Endothelial cell (in vitro differentiated cells): ENCODE measurements at places on chromosomes 6 and 20.

GRCh38 chr6:111793711-111794111 lies 79.5 kb downstream of the FYN start:
- DNase-seq: no peak

- no peak for DNase-seq
Observed at GRCh38 chr20:5722927-5723326, 27.3 kb upstream of the SHLD1 start.

DNA sequence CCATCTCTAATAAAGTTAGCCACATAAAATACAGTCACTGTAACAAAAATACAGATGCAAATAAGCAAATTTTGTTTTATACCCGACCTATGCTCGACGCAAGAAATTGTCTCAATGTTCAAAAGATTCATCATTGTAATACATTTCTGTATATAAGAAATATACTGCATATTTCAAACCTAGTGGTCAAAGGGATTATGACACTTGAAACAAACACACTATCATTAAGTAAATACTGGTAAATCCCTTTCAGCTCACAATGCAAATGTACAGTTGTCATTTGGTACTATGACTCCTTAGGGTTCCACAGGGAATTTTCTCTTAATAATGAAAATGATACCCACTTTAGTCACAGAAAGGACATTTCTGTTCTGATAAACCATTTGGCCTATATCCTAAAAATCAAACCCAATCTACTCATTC lies 2.2 kb downstream of the HIVEP2 start:
- DNase-seq: no peak

- DNase-seq: no peak
Observed at GRCh38 chr20:52631469-52631868, 340.7 kb upstream of the TSHZ2 start.

DNA sequence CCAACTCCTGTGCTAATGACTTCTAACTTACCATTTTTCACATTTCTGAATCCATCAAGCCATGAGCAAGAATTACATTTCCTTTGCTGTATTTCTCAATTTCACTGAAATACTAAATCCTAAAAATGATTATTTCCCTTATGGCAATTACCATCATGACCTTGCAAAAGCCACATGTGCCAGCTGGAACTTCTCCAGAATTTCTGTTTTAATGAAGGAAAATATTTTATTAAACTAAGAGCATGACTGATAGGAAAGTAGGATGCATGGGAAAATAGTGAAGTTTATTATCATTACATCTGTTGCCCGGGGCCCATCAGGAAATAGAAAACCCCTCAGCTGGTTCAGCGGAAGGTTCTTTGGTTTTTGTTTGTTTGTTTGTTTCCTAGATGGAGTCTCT lies 14.4 kb upstream of the TMEM242 start:
- DNase-seq: no peak

- DNase-seq: no peak
Observed at GRCh38 chr6:138101946-138102731, 5.1 kb downstream of the PERP start.

DNA sequence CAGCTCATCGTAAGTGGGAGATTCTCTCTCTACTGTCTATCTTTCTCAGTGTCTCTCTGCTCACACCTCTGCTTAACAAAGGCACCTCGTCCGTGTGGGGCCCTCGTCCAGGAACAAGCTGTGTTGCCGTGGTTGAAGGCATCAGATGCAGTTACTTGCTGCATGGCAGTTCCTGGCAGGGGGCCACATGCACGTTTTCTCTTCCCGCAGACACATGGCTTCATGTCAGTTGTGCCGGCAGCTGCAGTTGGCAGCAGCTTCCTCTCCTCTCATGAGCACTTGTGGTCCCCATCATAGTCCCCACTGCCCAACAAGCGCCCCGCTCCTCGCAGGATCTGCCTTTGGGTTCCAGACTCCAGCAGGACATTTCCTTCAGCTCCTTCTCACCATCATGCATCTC lies 7.1 kb upstream of the AFDN start:
- no peak for DNase-seq

DNA sequence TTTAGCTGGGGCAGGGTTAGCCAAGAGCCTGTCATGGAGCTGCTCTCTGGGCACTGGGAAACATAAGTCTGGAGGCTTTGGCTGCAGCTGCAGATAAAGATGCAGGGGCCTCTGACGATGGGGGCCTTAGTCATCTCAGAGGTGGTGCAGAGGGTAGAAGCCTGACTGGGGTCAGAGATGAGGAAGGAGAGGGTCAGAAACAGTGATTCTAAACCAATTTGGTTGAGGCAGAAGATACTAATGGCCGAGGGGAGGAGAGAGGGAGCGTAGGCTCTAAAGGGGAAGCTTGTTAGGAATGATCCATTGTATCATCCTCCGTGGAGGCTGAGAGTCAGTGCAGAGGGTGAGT lies 33.8 kb downstream of the PLEKHG1 start:
- DNase-seq: no peak

DNA sequence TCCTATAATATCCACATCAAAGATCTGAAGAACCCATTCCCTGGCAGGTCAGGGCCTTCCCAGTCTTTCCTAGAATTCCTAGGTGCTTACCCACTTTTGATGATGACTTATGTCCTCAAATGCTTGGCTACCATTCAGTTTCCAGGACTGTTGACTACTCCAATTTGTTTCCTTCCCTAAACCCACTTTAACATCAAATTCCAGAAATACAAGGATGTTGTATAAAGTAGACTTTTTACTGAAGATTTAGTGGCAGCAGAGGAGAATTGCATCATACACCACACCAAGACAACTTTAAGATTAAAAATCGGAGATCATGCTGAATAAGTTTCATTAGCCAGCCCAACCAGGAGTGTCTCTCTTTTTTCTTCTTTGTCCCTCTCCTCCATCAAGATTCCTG lies 203.3 kb upstream of the LAMP5 start:
- DNase-seq: no peak

DNA sequence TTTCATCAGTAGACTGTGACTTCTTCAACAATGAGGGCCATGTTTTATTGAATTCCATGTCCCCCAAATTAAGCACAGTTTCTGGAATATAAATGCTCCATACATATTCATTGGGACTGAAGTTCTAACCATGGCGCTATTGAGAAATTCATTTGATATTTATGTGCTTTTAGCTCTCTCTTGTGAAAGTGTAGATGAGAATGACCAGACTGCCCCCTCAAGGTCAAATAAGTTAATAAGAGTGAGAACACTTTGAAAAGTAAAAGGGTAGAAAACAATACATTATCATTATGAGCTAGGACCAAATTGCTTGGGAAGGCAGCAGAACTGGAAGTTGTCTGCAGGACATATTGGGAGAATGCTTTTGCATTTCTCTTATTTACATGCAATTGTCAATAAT lies 597.9 kb downstream of the EPM2A start:
- DNase-seq: no peak

DNA sequence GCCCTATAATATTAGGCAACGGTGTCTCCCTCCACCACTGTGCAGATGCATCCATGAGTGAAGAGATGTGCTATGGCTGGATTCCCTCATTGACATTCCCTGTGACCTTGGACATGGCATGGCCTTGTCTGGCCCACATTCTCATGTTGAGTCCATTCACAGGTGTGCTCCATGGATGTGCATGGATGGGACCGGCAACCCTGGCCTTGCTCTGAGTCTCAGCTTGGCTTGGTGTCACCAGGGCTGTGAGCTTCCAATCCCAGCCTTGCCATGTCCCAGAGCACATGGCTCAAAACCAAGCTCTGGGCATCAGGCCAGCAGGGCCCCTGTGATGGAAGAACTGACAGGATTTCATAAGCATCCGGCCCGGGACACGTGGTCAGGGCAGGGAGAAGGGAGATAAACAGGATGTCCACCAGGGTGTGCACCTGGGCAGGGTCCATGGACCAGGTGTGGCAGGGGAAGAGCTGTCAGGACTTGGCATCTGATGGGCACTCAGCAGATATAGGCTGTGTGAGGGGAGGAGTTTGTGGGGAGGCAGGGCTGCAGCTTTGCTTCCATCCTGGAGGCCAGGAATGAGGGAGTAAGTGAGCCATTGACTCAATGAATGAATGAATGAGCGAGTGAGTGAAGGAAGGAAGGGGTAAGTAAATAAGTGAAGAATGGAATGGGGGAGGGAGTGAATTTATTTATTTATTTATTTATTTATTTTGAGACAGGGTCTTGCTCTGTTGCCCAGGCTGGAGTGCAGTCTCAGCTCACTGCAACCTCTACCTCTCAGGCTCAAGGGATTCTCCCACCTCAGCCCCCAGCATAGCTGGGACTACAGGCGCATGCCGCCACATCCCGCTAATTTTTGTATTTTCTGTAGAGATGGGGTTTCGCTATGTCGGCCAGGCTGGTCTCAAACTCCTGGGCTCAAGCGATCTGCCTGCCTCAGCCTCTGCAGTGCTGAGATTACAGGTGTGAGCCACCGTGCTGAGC lies 15.7 kb downstream of the NRSN2 start:
- DNase-seq: no peak

GRCh38 chr6:439641-440167 lies 48.2 kb downstream of the IRF4 start:
- DNase-seq: no peak

DNA sequence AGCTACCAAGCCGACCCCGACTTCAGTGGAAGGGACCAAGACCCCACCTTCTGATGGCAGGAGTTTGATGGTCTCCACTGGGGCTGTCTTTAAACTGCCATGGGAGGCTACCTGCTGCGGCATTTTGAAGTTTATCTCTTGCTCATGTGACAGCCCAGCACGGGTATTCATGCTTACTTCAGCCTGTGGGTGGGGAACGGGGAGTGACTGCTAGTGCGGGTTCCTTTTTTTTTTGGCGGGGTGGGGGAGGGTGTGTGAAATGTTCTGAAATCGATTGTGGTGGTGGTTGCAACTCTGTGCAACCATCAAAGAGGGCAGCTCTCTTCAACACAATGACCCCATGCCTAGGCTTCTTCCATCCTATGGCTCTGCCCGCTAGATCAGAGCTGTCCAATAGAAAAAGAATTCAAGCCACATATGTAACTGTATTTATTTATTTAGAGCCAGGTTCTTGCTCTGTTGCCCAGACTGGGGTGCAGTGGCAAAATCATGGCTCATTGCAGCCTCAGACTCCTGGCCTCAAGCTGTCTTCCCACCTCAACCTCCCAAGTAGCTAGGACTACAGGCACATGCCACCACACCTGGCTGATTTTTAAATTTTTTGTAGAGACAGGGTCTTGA lies 53.7 kb downstream of the PPP1R16B start:
- DNase-seq: no peak

DNA sequence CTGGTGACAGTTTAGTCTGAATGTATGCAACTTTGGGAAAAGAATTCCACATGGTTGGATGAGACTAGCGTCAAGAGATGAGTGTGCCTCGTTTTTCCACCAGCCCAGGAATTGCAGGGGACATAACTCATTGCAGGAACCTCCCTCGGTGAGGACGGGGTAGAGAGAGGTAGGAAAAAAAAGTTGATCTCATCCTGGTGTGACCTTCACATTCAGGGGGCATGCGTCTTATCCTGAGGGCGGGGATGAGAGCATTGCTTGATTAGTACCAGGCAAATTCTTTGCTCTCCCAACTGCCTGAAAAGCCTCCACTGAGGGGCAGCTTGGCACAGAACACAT lies 11.8 kb downstream of the TLDC2 start:
- no peak for DNase-seq

DNA sequence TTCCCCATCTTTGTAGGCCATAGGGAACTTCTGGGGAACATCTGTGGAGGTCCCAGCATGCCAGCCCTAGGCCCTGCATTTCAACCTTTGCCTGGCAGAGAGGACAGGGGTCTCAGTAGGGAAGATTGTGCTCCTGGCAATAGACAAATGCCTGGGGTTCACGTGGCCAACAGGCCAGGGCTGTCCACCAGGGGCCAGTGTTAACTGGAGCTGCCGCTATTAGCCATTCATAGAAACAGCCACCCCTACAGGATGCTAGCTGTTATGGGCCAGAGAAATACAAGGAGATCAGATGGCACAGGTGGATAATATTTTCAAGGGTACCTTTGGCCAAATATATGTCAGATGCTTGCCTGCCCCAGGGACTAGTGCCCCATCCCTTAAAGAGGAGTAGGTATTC lies 932.9 kb downstream of the QKI start:
- no peak for DNase-seq

GRCh38 chr6:143369971-143370370 lies 80.5 kb downstream of the ADAT2 start:
- DNase-seq: no peak

DNA sequence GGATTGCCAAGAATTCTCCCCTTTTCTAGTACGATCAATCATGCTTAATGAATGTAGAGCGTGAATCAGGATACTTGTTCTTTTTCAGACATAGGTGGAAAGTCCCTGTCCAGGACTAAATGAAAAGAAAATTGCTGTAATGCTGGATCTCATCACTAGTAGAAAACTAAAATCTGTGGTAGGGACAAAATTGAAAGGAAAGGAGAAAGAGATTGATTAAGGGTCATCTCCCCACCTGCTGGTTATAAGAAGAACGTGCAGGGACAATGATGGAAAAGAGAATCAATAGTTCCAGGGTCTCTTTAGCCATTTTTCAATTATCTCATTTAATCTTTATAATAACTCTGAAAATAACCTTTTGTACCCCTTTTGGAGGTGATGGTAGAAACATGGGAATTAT lies 18.7 kb upstream of the HLA-DRB1 start:
- no peak for DNase-seq

DNA sequence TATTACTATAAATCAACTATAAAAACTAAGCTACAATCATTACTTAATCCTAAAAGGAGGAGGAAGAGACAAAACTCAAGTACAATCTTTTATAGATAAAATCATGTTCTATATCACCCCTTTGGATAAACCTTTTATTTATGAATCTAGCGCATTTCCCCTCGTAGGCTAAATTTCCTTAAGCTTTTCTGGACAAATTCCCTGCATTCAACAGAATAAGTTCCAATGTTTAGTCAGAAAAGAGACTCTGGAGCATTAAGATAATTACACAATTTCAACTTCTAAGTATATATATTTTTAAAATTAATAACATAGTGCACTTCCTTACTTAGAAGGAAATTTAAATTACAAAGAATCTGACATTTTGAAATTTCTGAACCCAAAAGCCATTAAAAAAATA lies 37.9 kb downstream of the ATXN1 start:
- DNase-seq: no peak

- DNase-seq: no peak
Observed at GRCh38 chr6:29681811-29682210, 859 bp upstream of the ZFP57 start.

- no peak for DNase-seq
Observed at GRCh38 chr6:33197431-33198048, 2.9 kb downstream of the RXRB start.
